Uterus (tissue), 4 donors: ENCODE measurements at places on chromosomes 1 and 21.
A peak's percentile ranks its signal among the peaks of the same experiment; 100 is the strongest.

DNA sequence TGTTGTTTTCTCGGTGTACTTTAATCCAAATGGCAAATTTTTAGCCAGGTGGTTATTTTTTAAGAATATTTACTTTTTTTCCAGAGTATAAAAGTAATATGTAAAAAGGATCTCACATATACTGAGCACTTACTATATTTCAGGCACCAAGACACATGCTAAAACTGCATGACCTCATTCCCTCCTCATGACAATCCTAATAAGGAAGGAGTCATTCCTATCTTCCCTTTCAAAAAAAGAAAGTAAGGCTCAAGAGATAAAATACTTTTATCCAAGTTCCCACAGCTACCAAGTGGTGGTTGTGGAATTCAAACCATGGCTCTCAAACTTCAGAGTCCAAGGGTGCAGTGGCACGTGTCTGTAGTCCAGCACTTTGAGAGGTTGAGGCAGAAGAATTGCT, 19.4 kb downstream of the ATP2B4 start:
- H3K27ac ChIP-seq = peak overlapping the region; percentile 80
- no peak for DNase-seq
- no peaks in the 10 kb centered on the region for H3K36me3 ChIP-seq

- no peak overlapping the region for H3K27ac ChIP-seq
- no peaks in the 10 kb centered on the region for H3K4me1 ChIP-seq
- H3K27me3 ChIP-seq = no peaks in the 10 kb centered on the region
- no peak overlapping the region for H3K4me3 ChIP-seq
These were observed 26.8 kb downstream of the IFI44 start for GRCh38 chr1:78676347-78676982.

DNA sequence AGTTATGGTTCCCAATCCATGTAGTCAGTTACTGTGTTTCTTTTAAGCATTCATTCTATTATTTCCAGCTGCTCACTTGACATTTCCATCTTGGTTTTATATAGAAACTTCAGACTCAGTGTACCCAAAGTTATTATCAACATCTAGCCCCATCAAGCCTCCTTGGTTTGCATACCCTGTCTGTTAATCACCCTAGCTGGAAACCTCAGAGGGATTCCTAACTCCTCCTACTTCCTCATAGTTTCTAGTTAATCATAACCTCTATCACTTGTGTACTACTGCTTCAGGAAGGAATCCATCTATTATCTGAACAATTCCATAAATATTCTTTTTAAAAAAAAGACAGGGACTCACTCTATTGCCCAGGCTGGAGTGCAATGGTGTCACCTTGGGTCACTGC, 293.3 kb downstream of the SDCCAG8 start:
- DNase-seq = no peak
- H3K27ac ChIP-seq = no peak overlapping the region
- H3K4me3 ChIP-seq = no peak overlapping the region
- H3K4me1 ChIP-seq = no peaks in the 10 kb centered on the region
- no peaks in the 10 kb centered on the region for H3K27me3 ChIP-seq
- H3K36me3 ChIP-seq = no peaks in the 10 kb centered on the region

GRCh38 chr1:237838904-237839534, 51.7 kb downstream of the ZP4 start:
- DNase-seq = no peak
- no peaks in the 10 kb centered on the region for H3K27me3 ChIP-seq
- H3K4me1 ChIP-seq = no peaks in the 10 kb centered on the region
- no peak overlapping the region for H3K4me3 ChIP-seq
- no peaks in the 10 kb centered on the region for H3K36me3 ChIP-seq

DNA sequence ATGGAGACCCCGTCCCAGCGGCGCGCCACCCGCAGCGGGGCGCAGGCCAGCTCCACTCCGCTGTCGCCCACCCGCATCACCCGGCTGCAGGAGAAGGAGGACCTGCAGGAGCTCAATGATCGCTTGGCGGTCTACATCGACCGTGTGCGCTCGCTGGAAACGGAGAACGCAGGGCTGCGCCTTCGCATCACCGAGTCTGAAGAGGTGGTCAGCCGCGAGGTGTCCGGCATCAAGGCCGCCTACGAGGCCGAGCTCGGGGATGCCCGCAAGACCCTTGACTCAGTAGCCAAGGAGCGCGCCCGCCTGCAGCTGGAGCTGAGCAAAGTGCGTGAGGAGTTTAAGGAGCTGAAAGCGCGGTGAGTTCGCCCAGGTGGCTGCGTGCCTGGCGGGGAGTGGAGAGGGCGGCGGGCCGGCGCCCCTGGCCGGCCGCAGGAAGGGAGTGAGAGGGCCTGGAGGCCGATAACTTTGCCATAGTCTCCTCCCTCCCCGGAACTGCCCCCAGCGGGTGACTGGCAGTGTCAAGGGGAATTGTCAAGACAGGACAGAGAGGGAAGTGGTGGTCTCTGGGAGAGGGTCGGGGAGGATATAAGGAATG, 505 bp downstream of the LMNA start:
- no peaks in the 10 kb centered on the region for H3K36me3 ChIP-seq
- H3K4me1 ChIP-seq = peaks cover 4% of the 10 kb centered on the region
- peak overlapping the region; percentile 82 for H3K4me3 ChIP-seq
- no peaks in the 10 kb centered on the region for H3K27me3 ChIP-seq
- peak overlapping the region; percentile 97 for H3K27ac ChIP-seq
- no peak for DNase-seq

DNA sequence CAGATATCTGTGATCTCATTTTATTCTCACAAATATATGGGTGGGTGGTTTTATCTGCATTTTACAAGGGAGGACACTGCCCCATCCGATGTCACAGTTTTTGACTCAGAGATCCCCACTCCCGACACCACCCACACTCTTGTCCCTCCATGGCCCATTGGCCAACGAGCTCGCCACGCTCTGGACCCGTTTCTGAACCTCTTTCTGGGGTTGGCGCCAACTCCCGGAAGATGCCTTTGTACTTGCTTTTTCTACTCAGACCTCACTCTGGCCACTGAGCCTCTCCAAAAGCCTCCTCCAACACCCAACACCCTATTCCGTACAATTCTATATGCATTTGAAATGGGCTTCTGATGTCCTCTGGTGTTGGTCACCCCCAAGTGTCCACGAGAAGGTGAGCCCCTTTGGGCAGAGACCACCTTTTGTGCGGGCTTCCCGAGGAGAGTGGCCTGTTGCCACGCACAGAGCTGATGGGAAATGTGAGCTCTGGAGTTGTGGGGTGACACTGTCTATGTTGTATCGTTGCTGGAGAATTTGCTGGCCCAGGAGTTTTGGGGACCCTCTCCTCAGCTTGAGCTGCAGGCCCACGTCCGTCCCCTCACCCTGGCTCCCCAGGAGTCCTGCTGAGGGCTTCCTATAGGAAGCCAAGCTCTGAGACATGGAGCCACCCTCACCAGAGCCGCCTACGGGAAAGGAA, 366.9 kb upstream of the VAMP3 start:
- no peaks in the 10 kb centered on the region for H3K27me3 ChIP-seq
- H3K36me3 ChIP-seq = no peaks in the 10 kb centered on the region
- H3K4me1 ChIP-seq = no peaks in the 10 kb centered on the region
- H3K27ac ChIP-seq = no peak overlapping the region
- no peak overlapping the region for H3K4me3 ChIP-seq

- DNase-seq = no peak
- H3K27ac ChIP-seq = no peak overlapping the region
- H3K4me3 ChIP-seq = no peak overlapping the region
- no peaks in the 10 kb centered on the region for H3K36me3 ChIP-seq
These were observed 2.3 kb upstream of the AUNIP start for GRCh38 chr1:25861316-25862286.

DNA sequence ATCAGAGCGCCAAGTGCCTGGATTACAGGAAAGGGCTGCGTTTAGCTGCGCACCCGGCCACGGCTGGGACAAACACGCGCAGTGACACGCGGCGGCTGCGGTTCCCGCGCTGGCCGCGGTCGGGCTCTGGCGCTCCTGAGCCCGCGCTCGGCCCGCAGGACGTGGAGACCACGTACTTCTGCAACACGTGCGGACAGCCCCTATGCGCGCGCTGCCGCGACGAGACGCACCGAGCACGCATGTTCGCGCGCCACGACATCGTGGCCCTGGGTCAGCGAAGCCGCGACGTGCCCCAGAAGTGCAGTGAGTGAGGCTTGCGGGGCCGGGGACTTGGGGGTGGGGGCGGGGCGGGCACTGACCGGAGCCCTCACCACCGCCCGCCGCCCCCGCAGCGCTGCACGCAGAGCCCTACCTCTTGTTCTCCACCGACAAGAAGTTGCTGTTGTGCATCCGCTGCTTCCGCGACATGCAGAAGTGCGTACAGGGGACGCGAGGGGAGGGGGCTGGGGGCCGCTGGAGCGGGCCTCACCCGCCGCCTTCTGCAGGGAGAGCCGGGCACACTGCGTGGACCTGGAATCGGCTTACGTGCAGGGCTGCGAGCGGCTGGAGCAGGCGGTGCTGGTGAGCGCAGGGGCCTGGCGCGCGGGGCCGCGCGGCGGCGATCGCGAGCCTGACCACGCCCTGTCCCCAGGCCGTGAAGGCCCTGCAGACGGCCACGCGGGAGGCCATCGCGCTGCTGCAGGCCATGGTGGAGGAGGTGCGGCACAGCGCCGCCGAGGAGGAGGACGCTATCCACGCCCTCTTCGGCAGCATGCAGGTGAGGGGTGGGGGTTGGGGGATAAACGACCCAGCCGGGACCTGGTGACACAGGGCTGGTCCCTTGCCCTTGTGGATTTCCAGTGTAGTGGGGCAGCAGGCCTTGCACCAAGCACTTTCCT, 3.1 kb downstream of the RNF207 start:
- H3K4me3 ChIP-seq = peak overlapping the region; percentile 23
- H3K27ac ChIP-seq = no peak overlapping the region
- DNase-seq = no peak

DNA sequence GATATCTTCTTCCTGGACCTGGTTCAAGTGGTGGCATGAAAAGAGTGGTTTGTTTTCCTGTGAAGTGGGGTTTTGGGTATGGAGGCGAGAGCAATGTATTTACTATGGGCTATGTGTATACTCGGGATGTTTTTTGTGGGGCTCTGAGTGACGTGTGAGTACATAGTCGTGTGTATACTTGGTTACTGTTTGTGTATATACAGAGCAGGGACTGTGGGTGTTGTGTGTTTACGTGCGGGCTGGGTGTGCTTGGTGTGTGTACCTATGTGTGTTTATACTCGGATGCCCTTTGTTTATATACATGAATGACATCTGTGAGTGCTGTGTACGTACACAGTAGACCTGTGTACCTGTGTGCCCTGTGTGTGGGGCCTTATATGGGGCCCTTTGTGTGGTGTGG, 50.0 kb downstream of the YARS1 start:
- H3K4me1 ChIP-seq = no peaks in the 10 kb centered on the region
- H3K27ac ChIP-seq = no peak overlapping the region
- H3K4me3 ChIP-seq = no peak overlapping the region
- no peaks in the 10 kb centered on the region for H3K36me3 ChIP-seq
- H3K27me3 ChIP-seq = no peaks in the 10 kb centered on the region

DNA sequence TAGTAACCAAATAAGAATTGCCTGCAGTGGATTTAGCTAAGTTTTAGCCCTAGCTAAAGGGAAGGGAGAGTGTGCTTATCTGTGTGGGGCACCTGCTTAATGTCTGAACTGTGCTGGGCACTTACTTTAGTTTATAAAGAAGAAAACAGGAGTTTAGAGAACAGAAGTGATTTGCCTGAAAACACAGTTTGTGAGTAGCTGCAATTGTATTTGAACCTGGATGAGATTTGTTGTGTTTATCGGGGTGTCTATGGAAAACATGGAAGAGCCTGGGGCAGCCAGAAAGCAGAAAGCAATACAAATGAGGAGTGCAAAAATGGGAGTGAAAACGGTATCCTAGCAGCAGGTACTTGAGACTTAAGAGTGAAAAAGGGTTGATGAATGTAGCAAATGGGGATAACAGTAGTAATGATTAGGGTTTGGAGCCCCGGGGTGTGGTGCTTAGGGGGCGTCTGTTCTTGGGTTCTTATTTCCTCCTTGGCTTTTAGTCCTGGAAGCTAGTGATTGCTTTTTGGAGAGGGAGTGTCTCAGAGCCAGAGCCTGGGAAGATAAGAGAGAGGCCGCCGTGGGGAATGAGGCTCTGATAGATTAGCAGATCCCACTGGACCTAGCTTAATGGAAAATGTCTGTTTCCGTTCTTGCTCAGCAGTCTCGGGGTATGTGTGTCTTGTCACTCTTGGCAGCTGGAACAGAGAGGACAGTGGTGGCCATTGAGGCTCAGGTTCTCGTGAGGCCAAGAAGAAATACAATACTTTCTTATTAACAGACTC, 5.6 kb downstream of the PRCC start:
- H3K27me3 ChIP-seq = no peaks in the 10 kb centered on the region
- H3K4me3 ChIP-seq = no peak overlapping the region
- no peak overlapping the region for H3K27ac ChIP-seq
- DNase-seq = no peak

- no peaks in the 10 kb centered on the region for H3K27me3 ChIP-seq
- H3K36me3 ChIP-seq = no peaks in the 10 kb centered on the region
- no peaks in the 10 kb centered on the region for H3K4me1 ChIP-seq
- DNase-seq = no peak
- no peak overlapping the region for H3K4me3 ChIP-seq
- no peak overlapping the region for H3K27ac ChIP-seq
These were observed 20.6 kb upstream of the SCCPDH start for GRCh38 chr1:246703581-246703980.

GRCh38 chr1:152683846-152684245, 2.1 kb upstream of the LCE2B start:
- H3K4me1 ChIP-seq = no peaks in the 10 kb centered on the region
- no peak overlapping the region for H3K4me3 ChIP-seq
- no peak for DNase-seq
- H3K27ac ChIP-seq = no peak overlapping the region
- H3K27me3 ChIP-seq = no peaks in the 10 kb centered on the region

GRCh38 chr1:209513226-209513625, 70.3 kb upstream of the CAMK1G start:
- no peak overlapping the region for H3K4me3 ChIP-seq
- no peaks in the 10 kb centered on the region for H3K4me1 ChIP-seq
- no peaks in the 10 kb centered on the region for H3K27me3 ChIP-seq
- H3K27ac ChIP-seq = no peak overlapping the region

DNA sequence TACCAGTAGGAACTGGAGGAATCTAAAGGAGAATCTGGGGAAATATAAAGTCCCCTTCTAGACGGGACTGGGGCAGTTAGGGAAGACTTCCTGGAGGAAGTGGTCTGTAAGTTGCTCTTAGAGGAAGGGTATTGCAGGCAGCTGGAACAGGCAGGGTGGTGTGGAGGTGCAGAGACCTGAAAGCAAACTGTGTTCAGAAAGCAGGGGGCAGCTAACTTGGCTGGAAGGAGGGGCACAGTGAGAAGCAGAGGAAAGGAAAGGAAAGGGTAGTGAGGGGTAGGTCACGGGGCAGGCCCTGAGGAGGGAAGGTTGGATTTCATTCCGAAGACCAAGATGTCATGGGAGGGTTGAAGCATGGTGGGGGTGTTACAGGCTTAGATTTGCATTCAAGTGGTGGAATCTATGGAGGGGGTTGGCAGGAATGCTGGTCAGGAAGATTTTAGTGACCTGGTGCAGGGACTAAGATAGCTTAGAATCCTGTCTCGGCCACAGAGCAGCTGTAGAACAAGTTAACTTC, 240.7 kb downstream of the FOXD2 start:
- H3K36me3 ChIP-seq = no peaks in the 10 kb centered on the region
- no peak for DNase-seq
- H3K4me1 ChIP-seq = no peaks in the 10 kb centered on the region
- no peak overlapping the region for H3K4me3 ChIP-seq
